ENCODE measurements at places on chromosomes 16 and 17.

DNA sequence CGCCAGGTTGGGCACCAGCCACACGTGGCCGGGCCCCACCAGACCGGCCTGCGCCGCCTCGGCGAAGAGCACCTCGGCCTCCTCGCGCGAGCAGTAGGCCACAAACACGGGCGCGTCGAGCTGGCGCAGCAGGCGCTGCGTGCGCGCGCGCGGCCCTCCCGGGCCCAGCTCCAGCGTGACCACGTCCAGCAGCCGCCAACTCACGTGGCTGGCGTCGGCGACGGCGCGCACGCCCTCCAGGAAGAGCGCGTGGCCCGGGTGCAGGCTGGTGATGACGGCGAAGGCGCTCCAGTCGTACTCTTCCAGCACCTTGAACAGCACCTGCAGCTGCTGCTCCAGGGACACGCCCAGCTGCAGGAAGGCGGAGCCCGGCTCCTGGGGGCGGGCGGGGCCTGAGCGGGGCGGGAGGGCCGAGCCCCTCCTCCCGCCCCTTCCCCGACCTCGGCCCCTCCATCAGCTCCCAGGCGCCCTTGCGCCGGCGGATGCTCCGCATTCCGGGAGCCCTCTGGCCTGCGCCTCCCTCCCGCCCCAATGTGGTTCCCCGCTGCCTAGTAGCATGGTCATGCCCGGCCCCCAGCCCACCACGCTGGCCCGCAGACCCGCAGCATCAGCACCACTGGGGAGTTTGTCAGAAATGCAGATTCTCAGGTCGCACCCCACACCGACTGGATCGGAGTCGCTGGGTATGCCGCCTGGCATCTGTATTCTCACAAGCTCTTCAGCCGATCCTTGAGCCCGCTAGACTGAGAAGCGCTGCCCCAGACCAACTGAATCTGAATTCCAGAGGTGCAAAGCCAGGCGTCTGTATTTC lies 7.2 kb downstream of the GRIN2C start:
- peak; percentile 21 for DNase-seq

DNA sequence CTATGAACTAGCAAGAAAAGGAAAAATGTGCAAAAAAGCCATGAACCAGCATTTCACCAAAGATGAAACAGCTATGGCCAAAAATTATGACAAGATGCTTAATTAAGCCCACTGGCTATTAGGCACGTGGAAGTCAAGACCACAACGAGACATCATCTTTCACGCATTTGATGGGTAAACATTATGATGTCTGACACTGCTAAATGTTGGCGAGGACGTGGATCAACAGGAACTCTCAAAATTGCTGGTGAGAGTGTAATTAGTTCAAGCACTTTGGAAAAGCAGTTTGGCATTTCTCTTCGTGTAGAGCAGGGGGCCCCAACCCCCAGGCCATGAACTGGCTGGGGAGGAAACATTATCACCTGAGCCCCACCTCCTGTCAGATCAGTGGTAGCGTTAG lies 39.6 kb upstream of the ADGRG1 start:
- no peak for DNase-seq

GRCh38 chr17:82593590-82594087 lies 54.6 kb downstream of the WDR45B start:
- DNase-seq, result no peak

DNA sequence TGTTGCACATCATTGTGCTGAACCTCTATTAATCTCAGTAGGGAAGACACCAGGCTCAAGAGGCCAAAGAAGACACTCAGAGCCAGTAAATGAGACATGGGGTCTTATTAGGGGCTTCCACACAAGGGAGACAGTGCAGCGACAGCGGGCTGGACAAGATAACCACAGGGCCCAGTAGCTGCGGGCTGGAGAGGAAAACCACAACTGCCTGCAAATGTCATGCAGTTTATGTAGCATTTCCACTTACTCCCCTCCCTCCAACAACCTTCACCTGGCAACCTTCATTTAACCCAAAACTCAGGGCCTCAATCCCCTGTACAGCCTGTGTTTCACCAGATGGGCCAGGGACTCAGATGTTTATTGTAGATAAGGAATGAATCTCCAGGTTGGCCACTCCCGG lies 185.6 kb downstream of the UTP18 start:
- DNase-seq, result no peak

DNA sequence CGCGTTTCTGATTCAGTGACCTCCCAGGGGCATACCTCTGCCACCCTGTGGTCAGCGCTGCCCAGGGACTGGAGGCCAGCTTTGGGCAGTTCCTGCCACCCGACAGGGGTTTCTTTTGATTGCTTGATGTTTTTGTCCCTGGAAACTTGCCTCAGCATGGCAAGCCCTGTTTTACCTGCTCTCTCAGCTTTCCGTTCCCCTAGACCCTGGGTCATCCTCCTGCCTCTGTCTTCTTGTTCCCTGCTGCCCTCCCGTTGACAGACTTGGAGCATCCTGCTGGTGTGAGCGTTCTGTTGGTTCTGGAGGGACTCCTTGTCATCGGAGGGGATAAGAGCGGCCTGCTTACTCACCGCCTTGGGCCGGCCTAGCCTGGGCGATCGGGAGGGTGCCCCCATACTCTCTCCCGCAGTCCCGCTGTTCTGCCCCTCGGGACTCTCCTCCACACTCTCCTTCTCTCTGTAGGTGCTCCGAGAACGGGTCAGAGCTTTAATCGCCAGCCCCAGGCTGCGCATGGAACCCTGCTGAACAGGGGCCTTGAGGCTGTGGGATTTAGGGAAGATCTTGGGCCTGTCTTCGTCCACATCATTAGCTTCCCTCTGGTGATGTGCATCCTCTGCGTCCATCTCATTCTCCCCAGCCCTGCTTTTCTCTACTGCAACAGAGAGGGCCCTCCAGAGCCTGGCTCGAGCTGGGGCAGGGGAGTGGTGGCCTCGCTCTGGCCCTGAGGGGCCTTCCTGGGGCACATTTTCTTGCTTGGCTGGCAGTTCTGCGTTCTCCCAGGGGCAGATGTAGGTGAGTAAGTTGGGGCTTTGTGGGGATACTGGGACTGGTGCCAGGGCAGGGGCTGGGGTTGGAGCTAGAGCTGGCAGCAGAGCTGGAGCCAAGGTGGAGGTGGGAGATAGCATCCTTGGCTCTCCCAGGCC lies 13.7 kb downstream of the GPR179 start:
- DNase-seq, result no peak

- DNase-seq, result no peak
These were observed 90.5 kb upstream of the ASIC2 start for GRCh38 chr17:33383488-33384023.

DNA sequence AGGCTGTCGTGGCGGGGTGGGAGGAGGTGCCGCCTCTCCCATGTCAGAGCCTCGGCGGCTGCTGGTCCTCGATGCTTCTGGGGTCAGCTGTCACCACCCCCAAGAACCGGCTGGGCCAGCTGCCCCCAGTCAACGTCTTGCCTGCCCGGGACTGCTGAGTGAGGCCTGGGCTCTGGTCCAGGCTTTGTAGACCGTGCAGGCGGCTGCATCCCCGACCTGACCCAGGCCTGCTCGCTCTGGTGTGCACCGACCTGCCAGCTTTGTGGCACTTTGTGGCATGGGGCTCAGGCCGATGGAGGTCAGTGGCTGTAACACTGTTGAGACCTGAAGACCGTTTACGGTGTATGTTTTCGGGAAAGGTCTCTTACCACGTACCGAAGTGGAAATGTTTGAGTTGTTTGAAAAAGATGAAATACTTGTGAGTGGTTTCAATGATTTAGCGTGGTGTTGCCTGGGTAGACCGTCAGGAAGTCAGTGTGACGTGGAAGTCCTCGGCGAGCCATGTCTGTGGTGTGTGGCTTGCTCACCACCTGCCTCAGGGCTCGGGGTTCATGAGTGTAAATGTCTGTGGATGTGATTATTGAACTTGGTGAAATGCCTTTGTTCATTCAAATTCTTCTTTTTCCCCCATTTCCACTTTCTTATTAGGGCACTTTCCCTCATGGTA lies 53.2 kb upstream of the ZNF750 start:
- peak; percentile 51 for DNase-seq

GRCh38 chr17:81685108-81685507 lies 1.3 kb downstream of the HGS start:
- no peak for DNase-seq

All from activated T-helper 1 cell treated with anti-CD3 and anti-CD28 coated beads, Interleukin-2, amount 50 U/mL, for 16 hours (primary cell).